ENCODE measurements at places on chromosomes 16 and 17.

DNA sequence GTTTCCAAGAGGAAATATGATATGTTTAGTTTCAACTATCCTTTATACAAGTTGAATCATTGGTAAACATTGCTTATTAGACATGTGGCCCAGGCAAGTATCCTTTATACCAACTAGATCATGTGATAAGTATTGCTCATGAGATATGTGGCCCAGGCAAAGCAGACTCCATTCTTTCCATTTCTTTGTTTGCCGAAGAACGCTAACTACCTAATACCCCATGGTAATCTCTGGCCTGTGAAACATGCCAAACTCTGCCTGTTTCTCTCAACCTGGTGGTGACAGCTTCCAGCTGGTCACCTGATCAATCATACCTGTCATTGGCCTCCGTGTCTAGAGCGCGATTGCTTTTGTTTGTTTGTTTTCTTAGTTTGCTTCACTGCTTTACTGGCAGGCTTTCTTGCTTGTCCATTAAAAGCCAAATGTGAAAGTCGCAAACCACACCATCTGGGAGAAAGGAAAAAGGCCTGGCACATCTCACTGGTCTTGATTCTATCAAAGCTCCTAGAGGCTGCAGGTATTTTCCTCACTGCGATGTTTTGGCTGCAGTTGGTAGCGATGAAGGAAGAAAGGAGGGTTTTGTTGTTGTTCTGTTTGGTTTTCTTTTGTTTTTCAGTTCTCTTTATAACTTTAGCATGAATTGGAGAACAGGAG lies 686.2 kb downstream of the KCNJ2 start:
- no peak for DNase-seq

DNA sequence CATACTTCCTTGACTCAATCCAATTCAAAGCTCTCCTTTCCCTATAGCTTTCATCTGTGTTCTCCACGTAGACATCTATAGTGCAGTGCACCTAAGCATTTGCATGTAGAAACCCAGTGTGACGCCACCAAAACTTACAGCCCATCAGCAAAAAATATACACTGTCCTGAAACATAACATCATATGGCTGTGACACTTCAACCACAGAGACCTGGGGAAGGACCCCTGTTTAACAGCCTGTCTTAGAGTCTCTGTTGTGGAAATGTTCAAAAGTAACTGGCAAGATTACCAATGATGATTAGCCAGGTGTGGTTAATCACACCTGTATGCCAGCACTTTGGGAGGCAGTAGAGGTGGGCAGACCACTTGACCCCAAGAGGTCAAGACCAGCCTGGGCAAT lies 22.2 kb downstream of the GSPT1 start:
- no peak for DNase-seq

DNA sequence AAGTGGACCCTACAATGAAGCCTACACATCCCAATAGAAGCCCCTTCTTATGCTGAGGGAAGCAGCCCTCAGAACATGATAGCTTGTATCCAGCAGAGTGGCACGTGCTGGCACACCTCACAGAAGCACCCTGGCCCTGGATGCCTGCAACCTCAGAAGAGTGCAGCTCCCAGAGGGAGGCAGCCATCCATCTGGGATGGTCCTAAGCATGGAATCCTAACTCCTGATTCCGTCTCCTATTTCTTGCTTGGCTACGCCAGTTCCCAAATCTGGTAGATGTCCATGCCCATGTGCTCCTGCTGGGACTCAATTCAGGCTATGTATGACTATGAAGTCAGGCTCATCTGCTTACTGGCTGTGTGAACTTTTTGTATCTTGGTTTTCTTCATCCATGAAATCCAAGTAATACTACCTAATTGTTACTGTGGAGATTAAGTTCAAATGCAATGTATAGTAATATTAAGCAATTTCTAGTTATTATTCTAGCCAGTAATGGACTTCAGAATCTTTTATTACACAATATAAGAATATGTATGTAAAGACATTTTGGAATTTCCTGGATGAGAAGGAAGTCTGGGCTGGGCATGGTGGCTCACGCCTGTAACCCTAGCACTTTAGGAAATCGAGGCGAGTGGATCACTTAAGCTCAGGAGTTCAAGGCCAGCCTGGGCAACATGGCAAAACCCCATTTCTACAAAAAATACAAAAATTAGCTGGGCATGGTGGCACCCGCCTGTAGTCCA lies 32.4 kb downstream of the SIAH1 start:
- no peak for DNase-seq

- DNase-seq: no peak
Observed at GRCh38 chr16:84281074-84281473, 13.6 kb upstream of the WFDC1 start.

DNA sequence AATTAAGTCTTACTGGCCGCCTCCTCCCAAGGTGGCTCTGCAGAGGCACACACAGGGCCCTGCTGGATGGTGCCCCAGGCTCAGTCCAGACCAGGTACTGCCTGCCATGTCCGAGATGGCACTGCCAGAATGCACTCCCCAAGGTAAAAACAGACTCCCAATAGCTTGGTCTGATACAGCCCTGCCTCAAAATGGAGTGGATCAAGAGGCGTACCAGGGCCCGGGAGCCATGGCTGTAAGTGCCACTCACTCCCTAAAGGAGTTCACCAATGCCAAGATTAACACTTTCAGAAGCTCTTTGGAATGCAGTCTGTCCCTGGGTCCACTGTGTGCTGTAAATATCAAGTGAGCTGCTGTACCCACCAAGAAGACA lies 576 bp upstream of the MYO18A start:
- no peak for DNase-seq

GRCh38 chr17:74730491-74731346 lies 6.3 kb upstream of the RAB37 start:
- DNase-seq: no peak

- DNase-seq: no peak
Observed at GRCh38 chr17:41456204-41456603, 11.0 kb downstream of the KRT32 start.

DNA sequence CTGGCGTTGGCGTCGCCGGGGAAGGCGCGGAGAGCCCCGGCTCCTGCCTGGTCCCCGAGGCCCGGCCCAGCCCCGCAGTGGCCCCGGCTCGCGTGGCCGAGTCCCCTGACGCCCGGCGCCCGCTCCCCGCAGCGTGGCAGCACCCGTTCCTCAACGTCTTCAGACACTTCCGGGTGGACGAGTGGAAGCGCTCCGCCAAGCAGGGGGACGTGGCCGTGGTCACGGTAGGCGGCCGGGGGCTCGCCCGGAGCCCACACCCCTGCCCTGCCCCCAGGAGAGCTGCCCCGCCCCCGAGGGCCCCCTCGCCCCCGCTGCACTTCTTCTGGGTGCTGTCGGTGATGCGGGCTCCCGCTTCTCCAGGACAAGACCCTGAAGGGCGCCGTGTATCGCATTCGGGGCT lies 466 bp downstream of the WDR90 start:
- no peak for DNase-seq

- no peak for DNase-seq
Observed at GRCh38 chr17:9402590-9403199, 172.9 kb downstream of the STX8 start.

DNA sequence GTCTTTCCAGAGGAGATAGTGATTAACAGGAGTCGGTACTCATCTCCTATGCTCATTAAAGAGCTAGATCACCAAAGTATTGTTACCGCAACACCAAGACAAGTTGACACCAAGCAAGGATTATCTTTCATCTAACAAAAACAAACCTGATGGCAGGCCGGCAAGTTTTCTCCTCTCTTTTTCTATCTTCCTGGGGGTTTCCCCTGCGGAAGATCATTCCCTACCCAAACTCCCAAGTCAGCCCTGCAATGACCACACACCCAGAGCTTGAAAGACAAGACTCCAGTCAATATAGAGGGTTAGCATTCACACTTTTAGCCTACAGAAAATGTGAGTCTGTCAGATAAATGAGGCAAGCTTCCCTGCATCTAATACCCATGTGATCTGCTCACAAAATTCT lies 312.1 kb downstream of the SOX9 start:
- DNase-seq: no peak

GRCh38 chr17:57294629-57295501 lies 38.5 kb downstream of the MSI2 start:
- peak; percentile 65 for DNase-seq

- peak; percentile 38 for DNase-seq
Observed at GRCh38 chr16:60945225-60945624, 1091.0 kb downstream of the CDH8 start.

GRCh38 chr17:17994271-17995069 lies 21.8 kb downstream of the DRC3 start:
- DNase-seq: no peak

DNA sequence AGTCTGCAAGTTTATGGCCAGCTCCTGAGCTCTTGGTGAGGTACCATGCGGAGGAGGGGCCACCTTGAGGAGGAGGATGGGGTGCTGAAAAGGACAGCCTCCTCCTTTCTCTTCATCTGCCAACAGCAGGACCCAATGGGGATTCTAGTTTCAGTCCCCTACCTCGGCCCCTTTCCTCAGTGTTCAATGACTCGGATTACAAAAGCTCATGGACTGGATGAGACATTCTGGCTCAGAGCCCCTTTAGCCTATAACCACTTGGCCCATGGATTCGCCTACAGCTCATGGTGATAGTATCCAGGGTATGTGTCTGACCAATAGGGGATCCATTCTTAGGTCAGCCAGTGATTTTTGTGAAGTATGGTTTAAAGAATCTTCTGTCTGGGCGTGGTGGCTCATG lies 8.5 kb upstream of the PIK3R6 start:
- no peak for DNase-seq

- DNase-seq: no peak
Observed at GRCh38 chr17:43359469-43360110, 39.2 kb upstream of the ARL4D start.

DNA sequence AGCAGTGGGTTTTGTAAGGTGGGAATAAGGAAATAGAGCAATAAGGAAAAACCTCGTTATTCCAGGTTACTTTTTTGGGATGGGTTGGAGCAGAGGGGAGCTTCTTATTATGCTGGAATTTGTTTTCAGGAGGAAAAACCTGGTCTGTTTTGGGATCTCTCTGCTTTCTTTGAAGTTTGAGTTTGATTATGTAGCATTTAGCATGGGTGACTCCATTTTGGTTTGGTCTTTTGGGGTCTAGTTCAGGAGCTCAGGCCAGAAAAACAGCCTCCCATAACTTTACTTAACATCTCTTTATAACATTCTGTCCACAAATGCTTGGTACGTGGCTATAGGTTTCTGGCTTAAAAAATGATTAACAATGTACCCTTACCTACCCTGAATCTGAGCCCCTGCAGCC lies 8.5 kb upstream of the ZG16 start:
- no peak for DNase-seq

- no peak for DNase-seq
Observed at GRCh38 chr16:49587511-49587910, 213.9 kb downstream of the C16orf78 start.

DNA sequence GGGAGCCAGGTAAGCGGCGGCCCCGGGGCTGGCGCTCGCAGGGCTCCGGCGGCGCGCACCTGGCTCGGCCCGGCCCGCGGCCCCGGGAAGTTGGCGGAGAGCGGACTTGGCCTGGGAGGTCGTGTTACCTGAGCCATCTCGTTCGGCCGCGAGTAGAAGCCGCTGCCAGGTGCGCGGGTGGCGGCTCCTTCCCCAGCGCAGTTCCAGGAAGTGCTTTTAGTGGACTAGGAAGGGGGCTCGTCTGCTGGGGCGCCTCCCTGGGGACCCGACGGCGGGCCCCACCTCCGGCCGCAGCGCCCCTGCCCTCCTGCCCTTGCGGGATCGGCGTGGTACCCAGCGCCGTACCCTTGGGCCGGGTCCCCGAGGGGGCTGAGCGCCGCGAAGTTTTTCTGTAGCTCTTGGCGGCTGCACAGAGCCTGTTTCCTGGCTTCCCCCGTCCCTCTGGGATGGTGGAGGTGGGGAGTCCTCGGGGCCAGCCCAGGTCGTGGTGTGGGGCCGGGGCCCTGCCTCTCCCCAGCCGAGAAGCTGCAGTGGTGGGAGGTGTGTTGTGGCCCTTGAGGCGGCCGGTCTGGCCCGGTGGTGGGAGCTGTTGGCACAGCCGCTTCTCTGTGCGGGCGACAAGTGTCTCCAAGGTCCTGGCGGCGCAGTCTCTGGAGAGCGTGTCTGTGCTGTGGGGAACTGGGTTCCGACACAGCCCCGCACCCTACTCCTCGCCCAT lies 96.9 kb downstream of the RAB11FIP4 start:
- DNase-seq: no peak

GRCh38 chr16:30947859-30948666 lies 805 bp upstream of the ORAI3 start:
- peak; percentile 87 for DNase-seq

DNA sequence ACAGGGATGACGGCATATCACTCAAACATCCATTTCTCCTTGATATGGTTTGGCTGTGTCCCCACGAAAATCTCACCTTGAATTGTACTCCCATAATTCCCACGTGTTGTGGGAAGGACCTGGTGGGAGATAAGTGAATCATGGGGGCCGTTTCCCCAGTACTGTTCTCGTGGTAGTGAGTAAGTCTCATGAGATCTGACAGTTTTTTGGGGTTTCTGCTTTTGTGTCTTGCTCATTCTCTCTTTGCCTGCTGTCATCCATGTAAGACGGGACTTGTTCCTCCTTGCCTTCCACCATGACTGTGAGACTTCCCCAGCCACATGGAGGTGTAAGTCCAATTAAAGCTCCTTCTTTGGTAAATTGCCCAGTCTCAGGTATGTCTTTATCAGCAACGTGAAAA lies 30.3 kb downstream of the TRAP1 start:
- DNase-seq: no peak

DNA sequence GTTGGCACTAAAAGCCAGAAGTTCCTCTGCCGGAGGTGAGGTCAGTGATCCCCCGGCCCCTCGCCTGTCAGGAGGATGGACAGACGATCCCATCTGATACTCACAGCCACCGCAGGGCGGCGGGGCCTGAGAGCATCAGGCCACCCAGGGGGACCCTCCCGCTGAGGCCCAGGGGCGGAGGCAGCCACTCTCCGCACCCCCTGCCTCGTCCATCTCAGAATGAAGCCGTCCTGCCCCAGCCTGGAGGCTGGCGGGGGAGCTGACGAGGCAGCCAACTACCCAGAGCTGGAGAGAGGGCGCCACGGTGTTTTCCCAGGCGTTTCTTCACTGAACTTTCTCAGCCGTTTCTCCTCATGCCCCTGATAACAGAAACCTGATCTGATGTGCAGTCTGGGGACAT lies 22.6 kb downstream of the TPSD1 start:
- DNase-seq: no peak

GRCh38 chr17:44780161-44780560 lies 21.4 kb downstream of the ADAM11 start:
- no peak for DNase-seq

GRCh38 chr17:80895366-80895765 lies 96.3 kb upstream of the CHMP6 start:
- no peak for DNase-seq

DNA sequence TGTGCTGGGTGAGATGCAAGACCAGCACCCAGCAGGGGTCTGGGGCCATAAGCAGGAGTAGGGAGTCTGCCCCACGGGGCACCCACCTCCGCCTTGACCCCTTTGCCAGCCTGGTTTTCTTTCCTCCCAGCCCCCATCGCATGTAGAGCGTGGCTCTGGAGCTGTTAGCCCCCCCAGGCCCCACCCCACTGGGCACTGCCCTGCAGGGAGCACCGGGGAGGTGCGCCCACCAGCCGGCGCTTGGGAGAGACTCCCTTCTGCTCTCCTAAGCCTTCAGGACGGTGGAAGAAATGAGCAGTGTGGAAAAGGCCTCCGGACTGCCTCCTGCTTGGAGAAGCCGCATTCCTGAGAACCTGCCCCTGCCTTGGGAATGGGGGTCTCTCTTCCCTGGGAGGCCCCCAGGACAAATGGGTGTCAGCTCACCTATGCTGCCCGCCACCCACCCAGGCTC lies 186.2 kb downstream of the IRF8 start:
- DNase-seq: no peak

- DNase-seq: no peak
Observed at GRCh38 chr16:53933407-53933806, 229.5 kb downstream of the FTO start.
